ENCODE measurements at places on chromosomes 3 and 15.
A peak's percentile ranks its signal among the peaks of the same experiment; 100 is the strongest.

DNA sequence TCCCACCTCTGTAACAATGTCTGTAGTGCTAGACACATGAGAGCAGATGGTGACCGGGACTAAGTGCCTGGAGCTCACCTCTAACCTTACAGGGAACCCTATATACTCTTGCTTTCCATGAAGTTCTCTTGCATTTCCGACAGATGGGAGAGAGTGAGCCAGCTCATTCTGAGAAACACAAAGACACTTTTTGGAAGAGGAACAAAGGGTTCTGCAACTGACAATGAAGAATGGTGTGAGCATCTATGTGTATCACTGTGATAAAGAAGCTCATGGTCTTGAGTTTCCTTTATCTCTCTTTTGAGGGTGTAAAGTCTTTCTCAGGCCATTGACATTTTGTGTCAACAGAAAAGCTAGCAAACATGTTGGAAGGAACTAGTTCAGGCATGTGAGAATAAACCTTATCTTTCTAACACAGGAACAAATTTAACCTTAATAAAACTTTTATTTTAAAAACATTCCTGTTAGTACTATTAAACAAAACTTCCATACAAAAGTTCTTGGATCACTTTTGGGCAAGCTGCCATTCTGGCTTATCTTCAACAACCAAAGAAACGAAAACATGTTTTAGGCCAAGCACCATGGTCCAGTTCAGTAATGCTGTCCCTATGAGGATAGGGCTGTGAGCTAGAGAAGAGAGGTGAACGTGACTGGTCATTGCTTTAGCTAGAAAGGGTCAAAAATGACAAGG lies 142.7 kb downstream of the THRB start:
- DNase-seq: no peak

GRCh38 chr3:73497646-73498406 lies 126.9 kb downstream of the PDZRN3 start:
- no peak for DNase-seq

DNA sequence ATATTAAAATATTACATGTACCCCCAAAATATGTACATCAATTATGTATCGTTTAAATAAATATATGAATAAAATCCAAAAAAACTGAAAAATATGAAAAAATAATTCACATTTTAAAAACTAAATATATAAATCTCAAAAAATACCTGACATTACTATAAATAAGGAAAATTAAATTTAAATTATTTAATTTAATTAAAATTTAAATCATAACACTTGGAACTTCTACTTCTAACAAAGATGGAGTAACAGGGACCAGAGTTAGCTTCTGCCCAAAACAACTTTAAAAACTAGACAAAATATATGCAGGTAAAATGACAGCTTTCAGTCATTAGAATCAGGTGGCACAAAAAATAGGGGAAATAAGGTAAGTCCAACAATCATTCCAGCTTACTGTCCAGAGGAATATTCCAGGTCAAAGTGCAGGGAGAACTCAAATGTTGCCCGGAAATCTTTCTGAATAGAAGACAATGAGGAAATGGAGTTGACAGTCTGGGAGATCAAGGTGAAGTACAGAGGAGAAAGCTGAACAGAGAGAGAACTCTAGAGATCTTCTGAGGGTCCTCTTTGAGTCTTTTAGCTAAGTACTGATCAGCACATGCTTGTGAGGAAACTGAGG lies 207.7 kb upstream of the ATP11B start:
- DNase-seq: no peak

DNA sequence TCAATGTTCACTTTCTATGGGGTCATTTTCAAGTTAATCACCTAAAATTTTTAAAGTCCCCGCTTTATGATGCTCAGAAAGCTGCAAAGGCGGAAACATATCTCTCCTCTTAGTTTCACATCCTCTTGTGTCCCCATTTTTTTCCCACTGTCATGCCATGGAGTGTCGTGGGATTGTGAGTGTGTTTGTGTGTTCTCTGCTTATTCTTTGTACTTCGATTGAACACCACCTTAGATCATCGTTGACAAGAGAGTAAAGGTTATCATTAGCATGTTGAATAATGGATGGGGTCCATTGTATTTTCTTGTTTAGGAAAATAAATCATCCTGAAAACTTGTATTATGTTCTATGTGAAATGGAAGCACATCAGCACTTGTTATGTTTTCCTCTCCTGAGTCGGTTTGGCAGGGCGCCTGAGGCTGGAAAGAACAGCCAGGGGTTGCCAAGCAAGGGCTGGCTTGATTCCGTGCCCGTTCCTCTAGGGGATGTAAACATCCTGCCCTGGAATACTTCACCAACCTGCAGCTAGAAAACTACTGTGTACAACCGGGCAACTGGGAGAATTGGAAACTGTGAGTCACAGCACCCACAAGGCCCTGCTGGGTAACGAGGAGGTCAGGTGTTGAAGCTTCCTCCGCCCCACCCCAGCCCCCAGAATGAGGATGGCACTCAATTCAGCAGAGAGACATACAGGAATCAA lies 67.2 kb downstream of the EIF4E3 start:
- DNase-seq: no peak

- no peak for DNase-seq
Observed at GRCh38 chr3:45895686-45896468, 9.5 kb downstream of the CCR9 start.

- peak; percentile 84 for DNase-seq
Observed at GRCh38 chr3:127170814-127171213, 22.1 kb upstream of the PRR23E start.

DNA sequence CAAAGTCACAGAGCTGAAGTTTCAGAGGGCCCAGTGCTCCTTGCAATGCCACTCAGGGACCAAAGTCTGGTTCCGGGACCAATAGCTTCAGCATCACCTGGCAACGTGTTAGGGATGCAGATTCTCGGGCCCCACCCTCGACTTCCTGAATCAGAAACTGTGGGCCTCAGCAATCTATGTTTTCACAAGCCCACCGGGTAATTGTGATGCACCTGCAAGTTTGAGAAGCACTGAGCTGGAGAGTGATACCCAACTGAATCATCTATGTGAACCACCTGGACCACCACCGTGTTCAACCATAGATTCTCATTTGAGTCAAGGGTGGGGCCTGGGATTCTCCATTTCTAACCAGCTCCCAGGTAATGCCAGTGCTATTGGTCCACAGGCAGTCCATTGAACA lies 55.7 kb downstream of the CORO2B start:
- no peak for DNase-seq

DNA sequence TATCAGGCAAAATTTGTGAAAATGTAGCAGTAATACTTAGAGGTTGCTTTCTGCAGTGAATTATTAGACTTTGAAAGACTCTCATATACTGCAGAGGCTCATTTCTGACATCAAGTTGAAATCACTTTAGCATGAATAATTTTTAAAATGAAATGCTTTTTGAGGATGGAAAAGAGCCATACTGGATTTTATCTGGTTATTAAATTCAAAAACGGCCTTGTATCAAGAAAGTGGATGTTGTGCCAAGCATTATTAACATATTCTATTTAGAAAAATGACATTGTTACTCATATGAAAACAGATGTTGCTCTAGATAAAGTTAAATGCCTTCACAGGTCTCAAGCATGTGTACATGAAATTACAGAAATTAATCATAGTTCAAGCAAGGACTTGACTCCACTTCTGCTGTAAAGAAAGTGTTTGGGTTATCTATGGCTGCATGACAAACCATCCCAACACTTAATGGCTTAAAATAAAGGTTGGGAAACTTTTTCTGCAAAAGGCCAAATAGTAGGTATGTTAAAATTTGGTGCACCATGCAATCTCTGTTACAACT lies 64.5 kb upstream of the ZNF280D start:
- no peak for DNase-seq

Data from mesenteric fat pad (tissue), 1 donor.